ENCODE measurements at places on chromosomes 6 and 20.

DNA sequence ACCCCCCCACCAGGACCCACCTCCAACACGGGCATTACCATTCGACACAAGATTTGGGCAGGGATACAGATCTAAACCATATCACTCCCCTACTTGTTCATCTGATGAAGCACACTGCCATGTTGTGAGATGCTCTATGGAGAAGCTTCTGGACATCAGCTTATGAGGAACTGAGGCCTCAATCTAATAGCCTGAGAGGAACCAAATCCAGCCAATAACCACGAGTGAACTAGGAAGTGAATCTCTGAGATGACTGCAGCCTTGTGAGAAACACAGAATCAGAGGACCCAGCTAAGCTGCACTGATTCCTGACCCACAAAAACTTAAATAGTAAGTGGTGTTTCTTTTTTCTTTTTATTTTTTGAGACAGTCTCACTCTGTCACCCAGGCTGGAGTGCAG, 21.6 kb upstream of the ZBTB2 start:
- DNase-seq = no peak

DNA sequence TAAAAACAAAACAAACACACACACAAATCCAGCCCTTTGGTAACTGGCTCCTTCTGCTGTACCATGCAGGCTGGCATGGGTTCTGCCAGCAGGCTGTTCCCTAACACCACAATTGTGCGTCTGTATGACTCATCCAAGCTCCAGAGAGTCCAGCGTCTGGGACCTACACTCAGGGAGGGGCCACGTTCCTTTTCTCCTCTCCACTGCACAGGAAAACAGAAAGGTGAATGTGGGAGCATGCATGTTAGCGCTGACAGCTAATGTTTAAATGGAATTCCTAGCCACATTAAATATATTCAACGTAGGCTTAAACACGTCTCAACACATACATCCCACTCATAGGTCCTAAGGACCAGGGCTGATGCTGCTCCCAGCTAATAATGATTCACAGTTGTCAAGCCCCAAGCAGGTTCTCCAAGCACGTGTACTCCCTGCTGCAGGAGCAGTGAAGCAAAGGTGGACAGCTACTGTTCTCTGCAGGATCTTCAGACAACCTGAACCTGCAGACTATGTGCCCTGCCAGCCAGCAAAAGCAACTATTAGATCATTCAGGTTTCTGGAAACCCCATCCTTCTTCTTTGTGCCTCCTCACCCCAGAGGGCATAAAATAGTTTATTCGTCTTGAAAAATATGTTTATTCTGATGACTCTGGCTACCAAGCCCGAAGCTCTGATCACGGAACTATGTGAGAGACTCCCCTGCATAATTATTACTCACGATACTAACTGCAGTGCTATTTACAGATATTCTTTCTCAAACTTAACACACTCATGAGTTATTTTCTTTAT, 20.9 kb downstream of the MAP1LC3A start:
- peak; percentile 54 for DNase-seq

DNA sequence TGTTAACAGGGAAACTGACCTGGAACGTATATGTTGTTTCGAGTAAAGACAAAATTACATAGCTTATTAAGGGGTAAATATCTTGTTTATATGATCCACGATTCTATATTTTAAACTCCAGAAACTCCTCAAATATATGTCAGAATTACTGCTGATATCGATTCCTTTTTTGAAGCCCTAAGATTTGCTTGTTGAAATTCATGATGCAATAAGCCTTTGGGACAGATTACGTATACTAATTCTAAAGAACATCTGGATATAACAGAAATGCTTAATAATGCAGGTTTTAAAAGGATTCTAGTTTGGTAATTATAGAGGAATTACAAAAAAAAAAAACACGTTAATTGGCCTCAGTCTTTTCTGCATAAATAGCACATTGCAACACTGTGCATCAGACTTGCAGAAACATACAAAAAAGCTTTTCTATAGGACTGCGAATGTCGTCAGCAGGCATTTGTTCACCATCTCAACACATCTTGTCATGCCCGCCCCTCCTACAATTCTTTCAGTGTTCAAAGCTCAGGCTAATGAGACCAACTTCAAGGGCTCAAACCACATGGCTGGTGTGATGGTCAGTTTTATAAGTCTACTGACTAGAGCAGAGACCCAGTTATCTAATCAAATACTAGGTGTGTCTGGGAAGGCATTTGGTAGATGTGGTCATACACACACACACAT, 74.9 kb downstream of the AGPAT4 start:
- DNase-seq = no peak

- no peak for DNase-seq
These were observed 40.6 kb upstream of the BMP6 start for GRCh38 chr6:7685276-7685675.

DNA sequence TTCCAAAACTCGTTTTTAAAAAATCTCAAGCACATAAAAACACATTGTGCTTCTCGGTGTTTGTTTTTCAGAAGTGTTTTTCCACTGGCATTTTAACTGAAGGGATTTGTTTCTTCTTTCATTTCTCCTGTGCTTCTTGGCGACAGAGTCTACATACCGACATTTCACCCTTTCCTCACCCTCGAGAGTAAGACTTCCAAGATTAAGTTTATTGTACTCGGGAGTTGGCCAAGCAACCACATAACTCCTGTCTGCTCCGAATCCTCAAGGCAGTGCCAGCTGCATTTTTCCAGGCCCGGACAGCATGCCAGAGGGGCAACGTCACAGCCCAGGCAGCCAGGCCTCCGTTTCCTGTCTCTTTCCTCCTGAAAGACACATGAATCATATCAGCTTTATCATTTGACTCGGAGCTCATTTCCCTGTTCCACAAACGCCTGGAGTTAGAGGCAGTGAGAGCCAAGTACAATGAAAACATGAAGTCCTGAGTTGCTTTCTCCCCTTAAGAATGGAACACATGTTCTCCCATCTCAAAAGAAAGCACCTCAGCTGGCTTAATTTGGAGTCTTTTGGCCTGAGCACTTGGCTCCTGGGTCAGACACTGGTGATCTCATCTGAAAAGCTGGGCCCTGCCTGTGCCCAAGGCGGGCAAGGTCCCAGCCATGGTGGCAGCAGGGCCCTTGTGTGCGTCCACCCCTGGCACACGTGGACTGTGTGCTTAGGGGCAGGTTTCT, 23.2 kb upstream of the FAM50B start:
- DNase-seq = no peak

- DNase-seq = no peak
These were observed 369.3 kb downstream of the FARS2 start for GRCh38 chr6:5630636-5631035.

Data from NCI-H1694 (cell line).